ENCODE measurements at places on chromosomes 11 and 22.

GRCh38 chr11:72721689-72722049, 30.5 kb downstream of the ARAP1 start:
- no peak for DNase-seq

GRCh38 chr11:14549891-14550290, 29.7 kb upstream of the PSMA1 start:
- no peak for DNase-seq

DNA sequence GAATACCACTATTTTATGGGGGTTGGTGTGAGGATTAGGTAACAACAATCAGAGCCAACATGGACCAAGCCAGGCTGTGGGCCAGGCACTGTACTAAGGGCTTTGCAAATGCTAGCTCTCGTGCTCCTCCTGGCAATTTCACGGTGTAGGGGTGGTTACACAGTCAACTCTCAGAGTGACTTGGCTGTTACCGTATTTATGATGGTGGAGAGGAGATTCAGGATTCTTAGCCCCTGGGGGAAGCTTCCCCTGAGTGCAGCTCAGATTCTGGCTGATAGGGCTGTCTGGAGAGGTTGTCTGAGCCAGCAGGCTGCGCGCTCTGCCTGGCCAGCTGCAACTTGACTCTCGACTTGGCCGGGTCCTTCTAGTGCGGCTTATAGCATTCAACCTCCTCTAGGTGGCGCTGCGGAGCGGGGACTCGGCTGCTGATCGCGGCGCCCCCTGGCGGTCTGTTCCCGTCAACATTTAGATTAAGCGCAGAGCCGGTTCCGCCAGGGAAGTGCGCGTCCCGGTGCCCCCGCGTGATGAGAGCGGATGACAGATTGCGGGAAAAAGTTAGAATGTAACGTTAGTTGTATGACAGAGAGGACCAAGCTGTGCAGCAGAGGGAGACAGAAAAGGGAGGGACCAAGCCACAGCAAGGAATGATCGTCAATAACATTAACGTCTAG, 4.5 kb upstream of the NCF4 start:
- peak; percentile 54 for DNase-seq

- DNase-seq: no peak
Measured at GRCh38 chr22:50530877-50531545, 1.2 kb upstream of the TYMP start.

DNA sequence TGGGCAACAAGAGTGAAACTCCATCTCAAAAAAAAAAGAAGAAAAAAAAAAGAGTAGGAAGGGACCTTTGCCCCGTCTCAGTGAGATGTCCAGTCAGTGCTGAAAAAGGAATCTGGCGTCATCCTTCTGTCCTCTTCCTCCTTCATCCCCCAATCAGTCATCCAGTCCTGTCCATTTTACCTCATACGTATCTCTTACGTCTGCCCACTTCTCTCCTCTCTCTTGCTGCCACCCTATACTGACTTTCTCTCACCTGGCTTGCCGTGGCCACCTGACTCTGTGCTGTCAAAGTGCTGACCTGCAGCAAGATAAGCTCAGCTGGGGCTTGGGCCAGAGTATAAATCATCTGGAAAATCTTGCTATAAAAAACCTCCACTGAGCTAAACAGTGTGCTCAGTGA, 13.6 kb downstream of the SEPTIN3 start:
- no peak for DNase-seq

DNA sequence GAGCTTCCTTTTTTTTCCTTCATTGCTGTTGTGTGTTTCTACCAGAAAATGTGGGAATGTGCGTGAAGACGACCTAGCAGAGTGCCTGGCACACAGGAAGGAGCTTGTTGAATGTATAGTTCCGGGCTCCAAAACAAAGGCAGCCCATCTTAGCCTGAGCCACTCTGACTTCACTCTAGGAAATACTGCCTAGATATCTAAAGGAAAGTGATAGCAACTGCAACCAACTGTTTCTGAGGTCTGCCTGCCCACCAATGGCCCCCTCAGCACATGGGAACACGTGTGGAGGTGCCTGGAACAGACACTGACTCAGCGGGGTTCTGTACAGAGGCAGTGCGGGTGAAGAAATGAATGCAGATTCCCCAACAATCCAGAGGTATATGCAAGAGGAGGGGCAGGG, 14.7 kb upstream of the XBP1 start:
- DNase-seq: no peak

DNA sequence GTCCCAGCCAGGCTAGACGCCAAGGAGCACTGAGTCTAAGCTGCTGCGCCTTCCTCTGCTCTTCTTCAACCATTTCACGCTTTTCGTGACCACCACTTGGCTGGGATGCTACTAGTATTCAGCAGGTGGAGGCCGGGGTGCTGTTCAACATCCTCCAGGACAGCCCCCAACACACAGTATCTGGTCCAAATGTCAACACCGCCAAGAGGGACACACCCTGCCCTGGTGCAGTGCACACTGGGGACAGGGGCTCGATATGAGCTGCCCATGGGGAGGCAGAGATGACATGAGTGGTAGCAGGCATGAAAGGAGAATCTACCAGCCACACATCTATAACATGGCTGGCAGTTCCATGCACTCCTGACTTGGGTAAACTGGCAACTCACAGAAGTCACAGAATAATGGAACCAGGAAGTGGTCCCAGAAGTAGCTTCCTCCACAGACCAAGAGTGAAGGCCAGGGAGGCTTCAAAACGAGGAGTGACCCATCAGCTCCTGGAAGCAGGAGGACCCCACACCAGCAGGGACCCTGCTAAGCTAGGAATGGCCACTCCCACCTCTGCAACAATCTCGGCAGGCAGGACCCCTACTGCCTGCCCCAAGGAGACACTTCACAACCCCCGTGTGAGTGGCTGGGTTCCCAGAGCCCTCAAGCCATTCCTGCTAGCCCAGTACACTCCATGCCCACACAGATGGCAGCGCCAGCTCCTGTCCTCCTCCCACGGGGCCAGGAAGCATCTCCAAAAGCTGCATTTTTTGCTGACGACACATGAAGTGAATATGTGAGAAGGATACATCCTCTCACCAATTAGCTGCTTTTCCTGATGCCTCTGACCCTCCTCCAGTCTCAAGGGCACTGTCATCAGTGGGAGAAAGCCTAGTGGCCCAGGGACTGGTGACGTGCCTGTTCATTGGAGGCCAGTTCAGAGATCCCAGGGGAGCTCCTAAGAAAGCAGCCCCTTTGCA, 78.8 kb downstream of the DGCR2 start:
- DNase-seq: no peak

DNA sequence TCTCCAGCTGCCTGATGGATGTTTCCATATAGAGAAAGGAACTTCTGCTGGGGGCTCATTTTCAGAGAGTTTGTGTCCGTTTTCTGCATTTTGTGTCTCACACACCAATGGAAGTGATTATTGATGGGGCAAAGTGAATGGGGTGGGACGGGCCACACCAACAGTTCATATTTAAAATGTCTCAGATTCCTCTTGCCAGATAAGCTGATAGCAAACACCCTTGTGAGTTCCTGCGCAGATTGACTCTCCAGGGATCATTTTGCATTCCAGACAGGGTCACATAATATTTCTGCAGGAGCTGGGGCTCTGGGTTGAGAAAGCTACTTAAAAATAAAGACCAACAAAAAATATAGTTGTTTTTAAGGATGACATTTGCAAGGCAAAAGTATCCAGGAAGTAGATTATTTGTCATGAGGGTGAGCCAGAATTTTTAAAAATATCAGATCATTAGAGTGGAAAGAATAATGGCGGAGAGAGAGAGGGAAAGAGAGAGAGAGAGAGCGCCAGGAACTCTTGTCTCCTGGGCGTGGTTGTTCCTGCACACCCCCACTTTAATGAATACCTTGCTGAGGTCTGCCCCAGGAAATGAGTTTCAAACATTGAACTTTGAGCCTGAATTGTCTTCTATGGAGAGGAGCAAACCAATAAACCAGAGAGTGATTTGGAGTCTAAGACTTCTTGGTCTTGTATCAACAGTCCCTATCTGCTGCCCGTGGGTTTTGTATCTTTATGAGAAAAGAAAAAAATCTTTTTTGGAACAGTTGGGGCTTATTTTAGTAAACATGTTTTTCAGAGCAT, 33.3 kb downstream of the MICAL2 start:
- no peak for DNase-seq

GRCh38 chr11:7486098-7486780, 933 bp downstream of the OLFML1 start:
- DNase-seq: no peak

DNA sequence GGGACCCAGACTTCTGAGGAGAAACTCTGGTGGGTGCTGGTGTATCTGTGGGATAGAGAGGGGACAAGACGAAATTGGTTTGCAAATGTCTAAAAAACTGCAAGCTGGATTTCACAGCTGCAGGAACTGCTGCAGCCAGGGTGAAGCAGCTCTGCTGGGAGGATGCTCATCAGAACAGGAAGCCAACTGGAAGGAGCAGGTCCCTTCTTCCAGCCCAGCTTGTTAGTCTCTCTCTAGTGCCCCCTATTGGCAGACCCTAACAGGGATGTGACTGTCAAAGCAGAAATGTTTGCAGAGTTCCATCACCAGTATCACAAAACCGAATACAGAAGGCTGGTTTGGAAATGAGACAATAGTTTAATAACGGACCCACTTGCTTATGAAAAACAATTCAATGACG, 74.8 kb upstream of the SLC22A12 start:
- DNase-seq: no peak

DNA sequence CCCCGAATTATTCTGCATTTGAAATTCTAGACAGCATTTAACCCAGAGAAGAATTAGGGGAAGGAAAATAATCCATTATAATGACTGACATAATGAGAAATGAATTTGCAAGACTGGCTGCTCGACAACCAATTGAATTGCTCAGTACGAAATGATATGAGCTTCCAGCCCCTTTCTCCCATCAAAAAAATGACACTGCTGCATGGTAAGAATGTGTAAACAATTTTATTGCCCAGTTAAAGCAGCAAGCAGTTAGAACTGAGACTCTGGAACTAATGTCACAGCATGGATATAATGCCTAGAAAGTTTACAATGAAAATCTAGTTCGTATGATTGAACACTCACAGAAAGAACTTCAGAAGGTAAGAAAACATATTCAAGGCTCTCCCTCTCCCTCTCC, 24.7 kb upstream of the PCF11 start:
- no peak for DNase-seq

All from amniotic stem cell (primary cell).